ENCODE measurements at places on chromosomes 4 and X. TPM values are rescaled to one million over a fixed set of nuclear protein-coding genes. Genes with fewer than 3 reads are reported as not detected.

DNA sequence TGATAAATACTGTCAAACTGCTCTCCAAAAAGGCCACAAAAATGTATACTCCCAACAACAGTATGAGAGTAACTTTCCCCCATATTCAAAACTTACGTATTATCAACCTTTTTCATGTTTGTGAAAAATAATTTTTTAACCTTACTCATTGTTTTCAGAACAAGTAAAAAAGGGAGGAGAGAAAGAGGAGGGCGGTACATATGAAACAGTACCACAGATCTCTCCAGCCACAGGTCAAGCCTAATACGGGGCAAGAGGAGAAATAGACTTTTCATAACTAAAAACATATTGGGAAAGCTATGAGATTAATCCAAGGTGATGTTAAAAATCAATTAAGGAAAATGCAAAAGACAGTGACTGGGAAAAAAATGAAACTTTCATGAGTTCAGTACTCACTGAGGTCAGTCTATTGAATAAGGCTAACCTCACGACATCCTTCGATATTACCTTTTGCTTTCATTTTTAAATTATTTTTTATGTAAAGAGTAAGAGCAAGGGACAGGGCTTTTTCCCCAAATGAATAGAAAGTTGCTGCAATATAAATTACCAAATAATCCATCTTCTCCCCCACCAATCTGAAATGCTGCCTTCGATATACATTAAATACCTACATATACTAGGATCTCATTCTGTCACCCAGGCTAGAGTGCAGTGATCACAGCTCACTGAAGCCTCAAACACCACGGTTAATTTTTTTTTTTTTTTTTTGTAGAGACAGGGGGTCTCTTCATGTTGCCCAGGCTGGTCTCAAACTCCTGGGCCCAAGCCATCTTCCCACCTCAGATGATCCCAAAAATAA, 25.3 kb downstream of the FBXW7 start:
- no peak for DNase-seq

ALB gene
- 79.8 TPM for total RNA-seq

GRCh38 chr4:94507708-94508107, 56.0 kb downstream of the PDLIM5 start:
- no peak for DNase-seq

MGARP gene
- 0.26 TPM for total RNA-seq

DNA sequence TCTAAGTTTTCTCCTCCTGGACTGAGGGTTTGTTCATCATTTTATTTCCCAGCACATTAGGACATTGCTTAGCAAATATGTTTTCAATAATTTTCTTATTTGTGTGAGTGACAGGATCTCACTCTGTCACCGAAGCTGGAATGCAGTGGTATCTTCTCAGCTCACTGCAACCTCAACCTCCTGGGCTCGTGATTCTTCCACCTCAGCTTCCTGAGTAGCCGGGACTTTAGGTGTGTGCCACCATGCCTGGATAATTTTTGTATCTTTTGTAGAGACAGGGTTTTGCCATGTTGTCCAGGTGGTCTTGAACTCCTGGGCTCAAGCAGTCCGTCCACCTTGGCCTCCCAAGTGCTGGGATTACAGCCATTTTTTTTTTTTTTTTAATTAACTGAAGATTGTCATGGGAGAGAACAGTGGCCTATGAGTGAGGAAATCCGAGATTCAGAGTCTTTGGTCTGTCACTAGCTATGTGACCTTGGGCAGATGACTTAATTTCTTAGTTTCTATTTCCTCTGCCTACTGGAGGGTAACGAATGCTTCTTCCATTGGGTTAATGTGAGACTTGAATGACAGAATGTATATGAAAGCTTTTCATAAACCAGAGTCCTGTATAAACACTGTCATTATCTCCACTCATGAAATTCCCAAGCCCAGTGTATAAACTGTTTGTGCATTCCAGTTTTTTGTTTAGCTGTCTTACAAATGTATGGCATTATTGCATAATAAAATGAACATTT, 23.9 kb downstream of the MOB1B start:
- DNase-seq: no peak

SH2D1A gene
- total RNA-seq: not detected

- DNase-seq: no peak
Measured at GRCh38 chrX:69262036-69262936, 97.0 kb upstream of the PJA1 start.

Data from Caco-2 (cell line).